GM19239 (cell line): ENCODE measurements at places on chromosomes 16 and 17.

- no peak for DNase-seq
These were observed 407.8 kb upstream of the C16orf82 start for GRCh38 chr16:26658915-26659314.

DNA sequence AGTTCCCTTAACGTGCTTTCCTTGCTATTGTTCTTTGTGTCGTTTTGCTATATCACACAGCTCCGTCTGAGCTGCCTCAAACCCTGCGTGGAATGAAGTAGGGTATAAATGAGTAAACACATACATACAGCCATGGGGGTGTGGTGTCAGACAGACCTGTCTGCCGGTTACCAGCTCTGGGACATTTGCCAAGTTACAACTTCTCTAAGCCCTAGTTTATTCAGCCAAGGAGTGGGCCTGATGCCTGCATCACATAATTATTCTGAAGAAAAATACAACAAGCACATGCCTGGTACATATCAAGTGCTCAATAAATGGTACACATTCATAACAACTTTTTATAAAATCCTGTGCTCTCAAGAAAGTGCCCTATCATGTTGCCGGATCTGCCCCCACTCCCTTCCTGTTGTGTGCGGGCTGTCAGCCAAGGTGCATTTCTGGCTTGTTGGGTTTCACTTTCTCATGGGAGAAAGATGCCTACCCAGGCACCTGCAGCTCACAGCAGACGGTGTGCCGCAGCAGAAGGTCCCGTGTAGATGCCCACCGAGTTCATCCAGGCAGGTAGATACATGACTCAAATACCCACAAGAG lies 30.5 kb downstream of the SMPD3 start:
- peak; percentile 83 for DNase-seq

DNA sequence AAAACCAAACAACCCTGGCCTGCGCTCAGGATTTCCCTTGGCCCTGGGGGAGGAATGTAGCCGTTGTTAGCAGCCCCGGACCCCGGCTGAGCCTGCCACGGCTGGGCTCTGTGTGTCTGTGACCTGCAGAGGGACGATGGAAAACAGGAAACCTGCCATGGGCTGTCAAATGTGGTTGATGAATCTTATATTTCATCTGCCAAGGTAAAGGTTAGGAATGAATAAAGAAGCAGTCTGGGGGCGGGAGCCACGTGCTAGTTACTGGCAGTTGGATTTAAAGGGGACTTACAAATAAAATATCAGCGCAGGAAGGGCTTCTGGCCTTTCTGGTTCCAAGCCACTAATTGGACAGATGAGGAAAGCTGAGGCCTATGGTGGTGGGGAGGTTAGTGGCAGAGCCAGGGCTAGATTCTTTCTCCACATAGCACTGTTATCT lies at the start of gene KRT23:
TSS of gene KRT23 (minus strand) at position 263 of the 436 bp plus-strand sequence. CDS start 1,043 bp downstream, outside the sequence.
- DNase-seq = no peak

GRCh38 chr17:1481736-1482135 lies 10.8 kb downstream of the MYO1C start:
- DNase-seq = no peak

- no peak for DNase-seq
These were observed 20.1 kb downstream of the CNTNAP1 start for GRCh38 chr17:42702446-42702845.

DNA sequence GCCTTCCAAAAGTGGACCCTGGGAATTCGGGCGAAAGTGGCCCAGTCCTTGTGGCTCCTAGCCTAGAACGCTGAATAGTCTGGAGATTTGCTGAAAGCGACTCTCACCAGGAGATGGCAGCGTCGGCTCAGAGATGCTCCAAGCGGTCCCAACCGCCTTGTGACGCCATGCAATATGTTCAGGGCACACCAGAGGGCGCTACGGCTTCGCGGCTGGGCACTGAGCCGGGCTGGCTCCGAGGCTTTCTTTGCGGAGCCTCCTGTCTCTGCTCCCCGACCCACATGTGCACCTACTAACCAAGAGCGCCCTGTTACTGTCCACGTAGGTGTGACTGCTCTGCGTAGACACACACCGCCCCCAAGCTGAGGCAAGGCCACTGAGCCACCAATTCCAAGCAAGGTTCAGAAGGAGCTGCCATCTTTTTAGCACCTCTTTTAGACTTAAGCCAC lies 36.9 kb downstream of the SYCE1L start:
- DNase-seq = peak; percentile 72
